ENCODE measurements at places on chromosomes 3 and 15. TPM values are rescaled to one million over a fixed set of nuclear protein-coding genes. Genes with fewer than 3 reads are reported as not detected.

Gene BFSP2
- total RNA-seq: not detected

Gene ONECUT1
- total RNA-seq: not detected

Gene PCSK6
- total RNA-seq: 5.1 TPM

Gene COL6A5
- not detected for total RNA-seq

Gene PRSS50
- 0.28 TPM for total RNA-seq

Gene PLA2G4D
- total RNA-seq: not detected

Gene ADGRG7
- not detected for total RNA-seq

Measured in thoracic aorta (tissue), 2 donors.